ENCODE measurements at places on chromosomes 2 and 18.

GRCh38 chr2:54416166-54416813 lies 39.8 kb upstream of the SPTBN1 start:
- no peak for DNase-seq

DNA sequence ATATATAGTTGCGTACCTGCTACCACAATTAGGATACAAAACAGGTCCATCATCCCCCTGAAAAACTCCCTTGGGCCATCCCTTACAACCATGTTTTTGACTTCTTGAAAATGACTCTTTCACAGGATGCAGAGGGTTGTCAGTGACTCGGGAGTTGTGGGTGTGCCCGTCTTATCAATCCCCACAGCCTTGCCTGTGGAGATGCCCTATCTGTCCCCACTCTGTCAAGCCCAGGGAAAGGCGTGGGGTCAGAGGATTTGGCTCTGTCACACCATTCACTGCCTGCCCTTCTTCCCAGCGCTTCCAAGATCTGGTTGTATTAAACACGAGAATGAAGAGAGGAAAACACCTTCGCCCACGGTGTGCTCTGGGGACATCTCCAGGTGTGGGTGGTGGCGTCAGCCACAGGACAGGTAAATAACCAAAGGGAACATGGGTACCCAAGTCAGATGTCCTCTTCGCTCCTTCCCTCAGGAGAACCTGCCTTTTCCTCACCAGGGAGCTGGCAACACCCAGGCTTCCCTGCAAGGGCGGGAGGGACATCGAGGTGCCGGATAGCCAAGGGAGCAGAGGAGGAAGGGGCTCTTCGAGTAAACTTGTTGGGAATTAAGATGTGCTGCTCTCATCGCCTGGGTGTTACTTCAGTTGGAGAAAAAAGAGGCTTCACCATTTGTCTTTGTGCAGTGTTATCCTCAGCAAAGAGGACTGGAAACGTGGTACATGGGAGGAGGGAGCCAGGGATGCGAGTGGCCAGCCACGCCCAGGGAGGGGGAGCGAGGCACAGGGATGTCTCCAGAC lies 100.3 kb downstream of the B3GNT2 start:
- no peak for DNase-seq

- no peak for DNase-seq
These were observed 2.5 kb upstream of the MAT2A start for GRCh38 chr2:85536479-85536878.

DNA sequence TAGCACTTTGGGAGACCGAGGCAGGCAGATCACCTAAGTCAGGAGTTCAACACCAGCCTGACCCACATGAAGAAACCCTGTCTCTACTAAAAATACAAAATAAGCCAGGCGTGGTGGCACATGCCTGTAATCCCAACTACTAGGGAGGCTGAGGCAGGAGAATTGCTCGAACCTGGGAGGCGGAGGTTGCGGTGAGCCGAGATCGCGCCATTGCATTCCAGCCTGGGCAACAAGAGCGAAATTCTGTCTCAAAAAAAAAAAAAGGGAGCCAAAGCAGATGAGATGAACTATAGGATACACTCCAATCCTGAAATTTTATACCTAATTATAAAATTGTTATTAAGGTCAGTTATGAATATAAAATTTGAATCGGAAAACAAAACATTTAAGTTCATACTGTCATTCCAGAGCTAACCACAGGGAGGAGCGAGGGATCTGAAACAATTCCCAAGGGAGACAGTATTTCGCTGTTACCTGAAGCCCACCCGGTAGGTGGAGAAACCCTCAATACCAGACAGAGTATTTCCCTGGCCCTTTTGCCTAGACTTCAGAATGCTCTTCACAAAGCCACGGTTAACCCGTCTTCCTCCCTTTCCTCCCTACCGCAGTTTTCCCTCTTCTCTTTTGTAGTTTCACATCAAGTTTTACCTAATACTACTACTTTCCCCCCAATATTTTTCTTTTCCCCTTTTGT lies 1.4 kb downstream of the PPM1G start:
- no peak for DNase-seq

- DNase-seq: no peak
These were observed 40.7 kb downstream of the RHOB start for GRCh38 chr2:20487392-20488174.

DNA sequence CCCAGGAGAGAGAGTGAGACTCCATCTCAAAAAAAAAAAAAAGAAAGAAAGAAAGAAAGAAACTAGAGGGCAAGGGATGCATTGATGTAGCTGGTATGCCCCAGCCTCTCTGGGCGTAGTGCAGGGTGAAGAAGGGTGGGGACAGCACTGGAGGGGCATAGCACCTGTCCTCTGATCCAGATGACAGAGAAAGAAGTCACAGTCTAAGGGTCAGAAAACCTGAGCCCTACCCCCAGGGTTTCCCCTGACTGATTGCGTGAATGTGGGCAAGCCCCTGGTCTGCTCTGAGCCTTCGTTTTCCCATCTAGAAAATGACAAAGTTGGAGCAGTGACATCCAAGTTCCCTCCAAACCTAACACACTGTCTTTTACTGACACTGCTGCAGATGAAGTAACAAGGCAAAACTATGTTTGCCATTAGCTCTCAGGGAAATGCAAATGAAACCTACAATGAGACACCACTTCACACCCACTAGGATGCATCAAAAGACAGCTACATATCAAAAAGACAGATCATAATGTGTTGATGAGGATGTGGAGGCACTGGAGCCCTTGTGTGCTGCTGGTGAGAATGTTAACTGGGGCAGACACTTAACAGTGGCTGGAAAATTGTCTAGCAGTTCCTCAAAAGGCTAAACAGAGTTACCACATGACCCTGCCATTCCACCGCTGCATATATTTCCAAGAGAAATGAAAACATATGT lies 19.5 kb upstream of the YWHAQ start:
- DNase-seq: no peak

DNA sequence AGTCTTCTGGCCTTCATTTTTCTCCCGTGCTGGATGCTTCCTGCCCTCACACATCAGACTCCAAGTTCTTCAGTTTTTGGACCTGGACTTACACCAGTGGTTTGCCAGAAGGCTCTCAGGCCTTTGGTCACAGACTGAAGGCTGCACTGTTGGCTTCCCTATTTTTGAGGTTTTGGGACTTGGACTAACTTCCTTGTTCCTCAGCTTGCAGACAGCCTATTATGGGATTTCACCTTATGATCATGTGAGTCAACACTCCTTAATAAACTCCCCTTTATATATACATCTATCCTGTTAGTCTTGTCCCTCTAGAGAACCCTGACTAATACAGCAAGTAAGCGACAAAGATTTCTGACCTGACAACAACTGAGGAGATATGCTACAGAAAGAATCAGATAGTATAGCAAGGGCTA lies 7.2 kb downstream of the CDC42EP3 start:
- DNase-seq: no peak

DNA sequence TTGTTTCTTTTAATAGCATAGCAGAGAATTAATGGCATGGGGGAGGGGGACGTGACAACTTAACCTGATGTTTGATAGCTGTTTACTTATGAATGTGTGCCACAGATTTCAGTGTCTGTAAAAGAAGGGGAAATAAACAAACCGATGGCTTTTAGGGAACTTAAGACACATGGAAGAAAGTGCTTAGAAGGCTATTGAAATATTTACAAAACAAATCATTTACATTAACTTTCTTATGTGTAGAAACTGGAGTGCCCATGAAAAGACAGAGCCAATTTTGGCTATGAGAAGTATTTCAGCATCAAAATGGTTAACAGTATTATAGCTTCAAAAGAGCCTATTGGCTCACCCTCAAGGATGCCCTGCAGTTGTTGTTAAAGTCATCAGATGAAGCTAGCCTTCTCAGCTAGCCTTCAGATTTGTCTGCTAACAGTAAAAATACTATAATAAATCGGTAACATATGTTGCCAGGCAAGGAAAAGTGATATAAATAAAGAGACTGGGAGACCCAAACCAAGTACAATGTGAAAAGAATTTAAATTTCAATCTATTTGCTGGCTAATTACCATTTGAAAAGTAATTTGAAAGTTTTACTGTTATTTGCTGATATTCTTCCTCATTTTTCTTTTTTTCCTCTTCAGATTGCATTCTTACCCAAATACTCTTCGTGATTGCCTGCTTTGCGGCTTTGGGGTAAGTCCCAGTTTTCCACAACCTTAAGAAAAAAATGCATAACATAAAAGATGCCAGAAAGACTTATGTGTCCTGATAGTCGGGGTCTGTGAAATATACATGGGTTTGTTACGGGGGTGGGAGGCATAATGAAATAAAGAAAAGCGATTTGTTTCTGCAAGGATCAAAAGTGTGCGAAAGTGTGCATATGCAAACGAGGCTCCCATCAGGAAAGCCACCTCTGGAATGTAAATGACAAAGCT lies 256.4 kb downstream of the MEIS1 start:
- no peak for DNase-seq

- no peak for DNase-seq
These were observed 13.2 kb downstream of the TXNDC2 start for GRCh38 chr18:9898792-9899549.

GRCh38 chr2:44753552-44754285 lies 187.8 kb upstream of the SIX3 start:
- no peak for DNase-seq

GRCh38 chr2:159185401-159186130 lies 100.9 kb downstream of the WDSUB1 start:
- DNase-seq: no peak

DNA sequence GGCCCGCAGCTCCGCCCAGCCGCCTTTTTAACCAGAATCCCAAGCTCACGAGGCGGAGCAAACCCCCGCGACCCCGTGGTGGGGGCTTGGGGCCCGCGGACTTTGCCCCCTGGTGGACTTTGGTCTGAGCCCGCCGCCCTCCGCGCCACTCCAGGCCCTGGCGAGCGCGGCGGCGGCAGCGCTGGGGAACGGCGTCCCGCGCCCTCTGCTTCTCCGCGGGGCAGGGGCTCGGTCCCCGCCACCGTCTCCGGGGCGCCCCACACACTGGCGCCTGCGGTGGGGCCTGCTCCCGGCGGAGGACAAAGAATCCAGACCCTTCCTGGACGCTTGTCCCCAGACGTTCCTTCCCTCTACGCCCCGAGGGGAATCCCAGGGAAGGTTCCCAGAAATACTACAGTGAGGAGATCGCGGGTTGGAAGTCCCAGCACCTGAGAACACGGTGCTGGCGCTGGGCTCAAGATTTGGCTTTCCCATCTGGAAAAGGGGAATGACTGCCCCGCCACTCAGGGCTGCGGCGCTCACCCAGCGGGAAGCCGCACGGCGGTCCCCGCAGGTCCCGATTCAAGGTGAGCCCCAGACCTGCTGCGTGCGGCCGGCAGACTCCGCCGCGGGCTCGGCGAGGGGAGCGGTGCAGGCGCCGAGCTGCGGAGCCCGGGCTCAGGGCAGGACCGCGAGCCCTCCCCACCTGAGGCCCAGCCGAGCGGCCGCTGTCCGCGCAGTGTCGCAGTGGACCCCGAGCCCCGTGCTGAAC lies at the start of gene HAAO:
Gene HAAO (minus strand): TSS at position 1 of the 751 bp plus-strand sequence. CDS start 47 bp downstream, outside the sequence.
- DNase-seq: no peak

GRCh38 chr18:37484983-37485834 lies 80.4 kb downstream of the CELF4 start:
- no peak for DNase-seq

DNA sequence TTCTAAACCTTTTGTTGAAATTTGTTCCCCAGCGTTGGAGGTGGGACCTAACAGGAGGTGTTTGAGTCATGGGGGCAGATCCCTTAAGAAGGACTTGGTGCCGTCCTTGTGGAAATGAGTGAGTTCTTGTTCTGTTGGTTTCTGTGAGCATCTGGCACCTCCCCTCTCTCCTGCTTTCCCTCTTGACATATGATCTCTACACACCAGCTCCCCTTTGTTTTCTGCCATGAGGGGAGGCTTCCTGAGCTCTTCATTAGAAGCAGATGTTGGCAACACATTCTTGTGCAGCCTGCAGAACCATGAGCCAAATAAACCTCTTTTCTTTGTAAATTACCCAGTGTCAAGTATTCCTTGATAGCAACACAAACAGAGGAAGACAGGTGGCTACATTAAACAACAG lies 23.8 kb downstream of the NABP1 start:
- no peak for DNase-seq
